ENCODE measurements at places on chromosomes 7 and 10. TPM values are rescaled to one million over a fixed set of nuclear protein-coding genes. Genes with fewer than 3 reads are reported as not detected.
A peak's percentile ranks its signal among the peaks of the same experiment; 100 is the strongest.

DNA sequence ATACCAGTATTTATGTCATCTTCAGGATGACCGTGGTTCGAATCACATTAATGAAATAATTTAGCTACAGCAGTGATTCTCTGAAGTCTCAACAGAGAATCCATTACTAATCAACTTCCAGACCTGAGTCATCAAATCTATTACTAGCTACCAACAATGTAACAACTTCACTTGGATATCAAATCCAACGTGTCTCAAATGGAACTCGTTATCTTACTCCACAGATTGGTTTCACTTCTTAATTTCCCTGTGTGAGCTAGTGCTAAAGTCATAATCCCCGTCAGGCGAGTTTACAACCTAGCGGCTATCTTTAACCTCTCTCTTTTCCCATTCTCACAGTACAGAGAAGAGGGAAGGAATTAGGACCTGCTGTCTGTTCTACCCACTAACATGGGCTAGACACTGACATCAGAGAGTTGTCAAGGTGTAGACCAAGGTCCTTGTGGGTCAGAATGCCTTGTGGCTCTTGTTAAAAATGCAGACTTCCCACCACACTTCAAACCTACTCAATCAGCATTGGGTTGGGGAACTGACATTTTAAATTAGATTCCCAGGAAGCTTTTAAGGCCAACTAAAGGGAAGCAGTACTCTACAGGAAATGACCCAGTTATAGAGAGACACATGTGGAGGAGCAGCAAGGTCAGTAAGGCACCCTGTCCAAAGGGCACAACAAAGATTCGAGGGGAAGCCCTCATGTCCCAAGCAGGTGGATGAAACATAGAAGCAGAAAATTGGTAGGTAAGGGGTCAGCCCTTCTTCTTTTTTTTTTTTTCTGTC lies 57.3 kb upstream of the GSAP start:
- no peaks in the 10 kb centered on the region for H3K4me1 ChIP-seq
- no peak overlapping the region for H3K4me3 ChIP-seq
- no peak overlapping the region for H3K27ac ChIP-seq
- DNase-seq = no peak
- no peaks in the 10 kb centered on the region for H3K27me3 ChIP-seq

DNA sequence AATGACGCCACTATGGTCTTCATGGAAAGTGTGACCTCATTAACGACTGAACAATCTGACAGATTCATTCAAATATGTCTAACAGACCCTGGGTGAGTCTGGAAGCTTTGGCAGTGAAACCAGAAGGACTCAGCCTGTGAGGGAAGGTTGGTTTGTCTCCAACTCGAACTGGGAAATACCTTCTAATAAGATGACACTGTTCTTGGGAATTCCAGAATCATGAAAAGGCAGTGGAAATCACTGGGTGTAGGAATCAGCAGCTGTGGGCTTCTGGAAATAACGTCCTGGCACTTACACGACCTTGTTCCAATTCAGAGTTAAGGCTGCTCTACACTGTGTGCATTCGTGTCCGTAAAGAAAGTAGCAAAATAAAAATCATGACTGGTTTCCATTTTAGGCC lies 75.1 kb downstream of the DGKI start:
- no peak overlapping the region for H3K27ac ChIP-seq
- no peak for DNase-seq
- peaks cover 7% of the 10 kb centered on the region for H3K27me3 ChIP-seq
- H3K36me3 ChIP-seq = no peaks in the 10 kb centered on the region

DNA sequence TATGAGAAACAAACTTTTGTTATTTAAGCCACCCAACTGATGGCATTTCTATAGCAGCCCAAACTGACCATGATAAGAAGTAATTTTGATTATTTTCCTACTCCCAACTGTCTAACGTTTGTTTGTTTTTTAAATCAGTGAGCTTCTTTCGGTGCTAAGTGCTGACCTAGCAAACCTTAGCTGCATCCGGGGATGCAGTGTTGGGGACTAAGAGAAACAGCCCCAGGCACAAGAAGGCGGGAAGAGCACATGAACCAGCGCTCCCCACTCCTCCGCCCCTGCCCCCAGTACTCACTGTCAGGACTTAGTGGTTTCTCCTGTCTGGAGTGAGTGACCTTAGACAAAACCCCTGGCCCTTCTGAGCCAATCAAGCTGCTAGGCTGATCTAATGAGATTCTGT lies 168.8 kb downstream of the CALN1 start:
- peaks cover under 1% of the 10 kb centered on the region for H3K36me3 ChIP-seq
- DNase-seq = no peak
- no peaks in the 10 kb centered on the region for H3K27me3 ChIP-seq

DNA sequence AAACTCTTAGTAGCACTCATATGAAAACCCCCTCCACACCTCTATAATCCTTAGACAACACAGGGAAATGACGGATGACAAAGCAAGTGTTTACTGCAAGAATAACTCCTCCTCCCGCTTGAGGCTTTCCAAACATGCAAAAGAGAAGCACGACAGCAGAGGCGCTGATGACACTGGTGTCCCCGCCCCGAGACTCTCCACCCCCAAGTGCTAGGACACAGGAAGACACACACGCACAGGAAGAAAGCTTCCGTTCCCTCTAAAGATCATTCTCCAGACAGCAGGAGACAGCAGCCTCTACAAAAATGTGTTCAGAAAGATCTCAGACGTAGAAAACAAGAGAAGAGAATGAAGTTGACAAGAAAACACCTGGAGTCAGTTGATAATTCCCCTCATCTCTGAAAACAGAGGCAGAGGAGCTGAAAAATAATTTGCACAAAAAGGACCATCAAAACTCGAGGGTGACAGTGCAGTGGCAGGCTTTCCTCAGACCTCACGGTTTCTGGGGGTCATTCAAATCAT lies 90.2 kb downstream of the DLG5 start:
- peak; percentile 66 for DNase-seq
- H3K4me3 ChIP-seq = peak overlapping the region; percentile 86
- peaks cover 24% of the 10 kb centered on the region for H3K4me1 ChIP-seq
- no peaks in the 10 kb centered on the region for H3K36me3 ChIP-seq

DNA sequence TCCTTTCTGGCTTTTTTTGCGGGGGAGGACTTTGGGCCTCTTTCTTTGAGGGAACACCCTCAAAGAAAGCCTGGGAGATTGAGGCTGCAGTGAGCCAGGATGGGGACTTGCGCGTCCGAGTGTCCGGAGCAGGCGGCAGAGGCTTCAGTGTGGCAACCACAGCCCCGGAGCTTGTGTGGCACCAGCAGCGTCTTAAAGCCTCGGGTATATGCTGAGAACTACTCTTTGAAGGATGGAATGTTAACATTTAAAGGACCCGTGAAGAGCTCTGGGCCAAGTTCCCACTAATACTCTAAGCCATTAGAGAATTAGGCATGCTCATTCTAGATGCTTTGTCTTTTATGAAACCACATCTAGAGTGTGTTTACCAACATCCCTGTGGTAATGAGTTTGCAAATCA lies 168.2 kb downstream of the SEPTIN7 start:
- no peak overlapping the region for H3K27ac ChIP-seq
- no peaks in the 10 kb centered on the region for H3K36me3 ChIP-seq
- H3K4me3 ChIP-seq = no peak overlapping the region
- peaks cover 25% of the 10 kb centered on the region for H3K27me3 ChIP-seq

GRCh38 chr7:30880125-30880720 lies 31.4 kb upstream of the AQP1 start:
- no peak for DNase-seq
- no peak overlapping the region for H3K27ac ChIP-seq
- H3K36me3 ChIP-seq = no peaks in the 10 kb centered on the region

DNA sequence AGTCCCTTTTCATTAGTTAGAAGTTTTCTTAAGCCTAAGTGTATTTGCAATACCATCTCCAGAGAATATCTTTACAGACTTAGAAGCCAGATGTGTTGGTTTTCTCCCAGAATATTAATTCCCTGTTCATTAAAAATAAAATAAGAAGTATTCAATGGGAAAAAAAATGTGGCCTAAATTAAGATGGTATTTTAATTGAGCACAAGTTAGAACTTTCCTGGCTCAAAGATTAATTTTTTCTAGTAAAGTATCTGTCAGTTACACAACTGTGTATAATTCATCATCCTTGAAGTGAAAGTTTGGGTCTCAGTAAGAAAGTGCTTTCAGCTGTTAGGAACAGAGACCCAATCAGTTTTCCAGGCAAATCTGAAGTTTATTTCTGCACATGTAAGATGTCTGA lies 1179.5 kb upstream of the C7orf33 start:
- H3K4me3 ChIP-seq = no peak overlapping the region
- no peak for DNase-seq
- no peaks in the 10 kb centered on the region for H3K4me1 ChIP-seq

GRCh38 chr7:11319491-11320274 lies 346.0 kb downstream of the PHF14 start:
- no peak overlapping the region for H3K4me3 ChIP-seq
- H3K4me1 ChIP-seq = no peaks in the 10 kb centered on the region
- no peak overlapping the region for H3K27ac ChIP-seq
- H3K36me3 ChIP-seq = no peaks in the 10 kb centered on the region
- H3K27me3 ChIP-seq = no peaks in the 10 kb centered on the region
- DNase-seq = no peak

DNA sequence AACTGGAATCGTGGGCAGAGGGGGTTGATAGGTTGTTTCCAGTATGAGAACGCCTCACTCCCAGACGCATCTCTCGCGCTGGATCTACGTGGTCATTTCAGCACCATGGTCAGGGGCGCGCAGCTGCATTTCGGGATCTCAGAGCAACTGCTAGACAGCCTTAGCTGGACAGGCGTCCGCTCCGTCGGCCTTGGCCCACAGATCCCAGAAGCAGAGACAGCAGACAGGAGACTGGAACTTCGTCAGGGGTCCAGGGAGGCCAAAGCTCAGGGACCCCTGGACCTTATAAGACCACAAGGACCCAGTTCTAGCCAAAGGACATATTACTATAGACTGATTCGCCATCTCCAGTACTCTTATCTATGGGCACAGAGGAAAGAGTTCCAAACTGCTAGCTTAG lies 5.3 kb downstream of the NEUROG3 start:
- no peak overlapping the region for H3K27ac ChIP-seq
- H3K4me3 ChIP-seq = no peak overlapping the region
- peak; percentile 46 for DNase-seq
- H3K4me1 ChIP-seq = peaks cover 10% of the 10 kb centered on the region
- H3K36me3 ChIP-seq = no peaks in the 10 kb centered on the region
- H3K27me3 ChIP-seq = peaks cover 81% of the 10 kb centered on the region

- H3K36me3 ChIP-seq = no peaks in the 10 kb centered on the region
- H3K27ac ChIP-seq = no peak overlapping the region
- H3K4me3 ChIP-seq = no peak overlapping the region
- H3K27me3 ChIP-seq = peaks cover 19% of the 10 kb centered on the region
- DNase-seq = no peak
- no peaks in the 10 kb centered on the region for H3K4me1 ChIP-seq
Measured at GRCh38 chr7:22051886-22052673, 106.4 kb upstream of the CDCA7L start.

DNA sequence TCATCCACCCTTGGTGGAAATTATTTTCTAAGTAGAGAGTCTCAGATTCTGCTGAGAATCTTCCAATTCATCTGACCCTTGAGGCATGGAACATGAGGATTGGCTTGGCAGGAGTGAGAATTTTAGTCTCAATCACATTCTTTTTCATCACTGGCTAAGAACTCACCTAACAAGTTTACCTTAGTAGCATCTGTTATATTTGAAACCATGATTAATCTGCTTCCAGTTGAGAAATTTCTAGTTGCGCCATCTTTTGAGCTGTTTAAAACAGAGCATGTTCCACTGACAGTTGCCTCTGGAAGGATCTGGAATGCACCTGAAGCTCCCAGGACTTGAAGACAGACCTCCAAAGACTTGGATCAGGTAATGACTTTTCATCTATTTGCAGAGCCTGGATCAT lies at the start of gene LIPK:
TSS of gene LIPK (plus strand) at position 292 of the 400 bp plus-strand sequence. CDS start 18,295 bp downstream, outside the sequence.
- no peak for DNase-seq
- peaks cover 19% of the 10 kb centered on the region for H3K4me1 ChIP-seq
- H3K4me3 ChIP-seq = no peak within 1 kb of the TSS
- no peak within 1 kb of the TSS for H3K27ac ChIP-seq
- H3K27me3 ChIP-seq = peaks cover 17% of the 10 kb centered on the region

DNA sequence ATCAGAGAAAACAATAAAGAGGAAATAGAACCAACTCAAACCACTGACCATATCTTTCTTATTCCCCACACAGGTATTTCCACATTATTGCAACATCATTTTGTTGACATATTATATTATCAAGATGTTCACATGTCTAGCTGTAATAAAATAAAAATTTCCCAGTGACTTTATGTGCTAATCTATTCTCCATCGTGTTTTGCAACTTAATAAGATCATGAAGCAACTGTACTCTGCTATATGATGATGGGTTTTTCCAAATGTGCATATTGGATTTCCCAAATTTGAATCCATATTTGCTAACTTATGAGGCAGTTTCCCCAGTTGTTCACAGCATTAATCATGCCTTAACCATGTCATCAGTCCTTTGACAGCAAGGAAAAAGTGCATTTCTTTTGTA lies 127.8 kb downstream of the ITGB8 start:
- H3K27ac ChIP-seq = no peak overlapping the region
- no peaks in the 10 kb centered on the region for H3K4me1 ChIP-seq
- H3K36me3 ChIP-seq = no peaks in the 10 kb centered on the region
- no peak for DNase-seq
- no peaks in the 10 kb centered on the region for H3K27me3 ChIP-seq

GRCh38 chr7:8208816-8209215 lies 53.2 kb downstream of the ICA1 start:
- H3K27ac ChIP-seq = no peak overlapping the region
- peaks cover 14% of the 10 kb centered on the region for H3K27me3 ChIP-seq
- DNase-seq = no peak
- no peaks in the 10 kb centered on the region for H3K36me3 ChIP-seq

- H3K27me3 ChIP-seq = peaks cover 6% of the 10 kb centered on the region
- H3K4me3 ChIP-seq = no peak overlapping the region
- H3K4me1 ChIP-seq = no peaks in the 10 kb centered on the region
- no peaks in the 10 kb centered on the region for H3K36me3 ChIP-seq
- no peak overlapping the region for H3K27ac ChIP-seq
Measured at GRCh38 chr7:116828281-116828680, 34.1 kb upstream of the CAPZA2 start.

- H3K4me1 ChIP-seq = no peaks in the 10 kb centered on the region
- H3K27me3 ChIP-seq = peaks cover 15% of the 10 kb centered on the region
- no peak overlapping the region for H3K4me3 ChIP-seq
- DNase-seq = no peak
- no peak overlapping the region for H3K27ac ChIP-seq
- H3K36me3 ChIP-seq = no peaks in the 10 kb centered on the region
Measured at GRCh38 chr10:123639131-123639530, 27.0 kb upstream of the GPR26 start.

- DNase-seq = no peak
- peaks cover 16% of the 10 kb centered on the region for H3K4me1 ChIP-seq
- no peaks in the 10 kb centered on the region for H3K36me3 ChIP-seq
- no peak overlapping the region for H3K4me3 ChIP-seq
- peaks cover 51% of the 10 kb centered on the region for H3K27me3 ChIP-seq
Measured at GRCh38 chr7:90599892-90600555, 3.9 kb downstream of the CDK14 start.

Gene PRF1
- 44.5 TPM for total RNA-seq

Gene UNCX
- total RNA-seq = not detected

Gene OR2A12
- total RNA-seq = not detected

Gene ANXA8
- total RNA-seq = not detected

Gene ARMC3
- total RNA-seq = not detected

Gene AUTS2
- 2.9 TPM for total RNA-seq

Gene CDK14
- 0.49 TPM for total RNA-seq

Gene NEUROD6
- not detected for total RNA-seq

Gene LLCFC1
- not detected for total RNA-seq

Gene UTF1
- total RNA-seq = 0.21 TPM
